Fibroblast of upper back skin (primary cell): ENCODE measurements at places on chromosomes 4 and X.
A peak's percentile ranks its signal among the peaks of the same experiment; 100 is the strongest.

DNA sequence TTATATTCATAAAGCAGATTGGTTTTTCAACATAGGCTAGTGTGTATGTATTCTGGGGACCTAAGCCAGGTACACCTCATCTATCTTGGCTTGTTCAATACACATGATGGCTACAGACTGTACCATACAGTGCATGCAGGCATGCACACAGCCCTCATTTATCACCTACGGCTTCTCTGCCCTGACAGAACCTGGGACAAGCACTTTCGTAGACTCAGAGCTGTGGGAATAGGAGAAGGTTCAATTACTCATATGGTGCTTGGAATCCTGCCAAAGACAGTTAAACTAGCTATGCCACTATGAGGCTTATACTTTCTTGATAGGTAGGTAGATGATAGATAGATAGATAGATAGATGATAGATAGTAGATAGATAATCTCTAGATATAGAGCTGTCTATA, 457.2 kb downstream of the GALNTL6 start:
- DNase-seq, result peak; percentile 4

- no peak for DNase-seq
Measured at GRCh38 chrX:39982948-39983347, 114.8 kb downstream of the BCOR start.

- peak; percentile 57 for DNase-seq
Measured at GRCh38 chr4:76950956-76951671, 1.6 kb downstream of the SEPTIN11 start.

- no peak for DNase-seq
Measured at GRCh38 chr4:4338210-4339001, 48.4 kb downstream of the ZBTB49 start.

- peak; percentile 68 for DNase-seq
Measured at GRCh38 chr4:17324386-17324830, 187.5 kb downstream of the QDPR start.

GRCh38 chr4:41455206-41455605, 82.8 kb upstream of the LIMCH1 start:
- no peak for DNase-seq

DNA sequence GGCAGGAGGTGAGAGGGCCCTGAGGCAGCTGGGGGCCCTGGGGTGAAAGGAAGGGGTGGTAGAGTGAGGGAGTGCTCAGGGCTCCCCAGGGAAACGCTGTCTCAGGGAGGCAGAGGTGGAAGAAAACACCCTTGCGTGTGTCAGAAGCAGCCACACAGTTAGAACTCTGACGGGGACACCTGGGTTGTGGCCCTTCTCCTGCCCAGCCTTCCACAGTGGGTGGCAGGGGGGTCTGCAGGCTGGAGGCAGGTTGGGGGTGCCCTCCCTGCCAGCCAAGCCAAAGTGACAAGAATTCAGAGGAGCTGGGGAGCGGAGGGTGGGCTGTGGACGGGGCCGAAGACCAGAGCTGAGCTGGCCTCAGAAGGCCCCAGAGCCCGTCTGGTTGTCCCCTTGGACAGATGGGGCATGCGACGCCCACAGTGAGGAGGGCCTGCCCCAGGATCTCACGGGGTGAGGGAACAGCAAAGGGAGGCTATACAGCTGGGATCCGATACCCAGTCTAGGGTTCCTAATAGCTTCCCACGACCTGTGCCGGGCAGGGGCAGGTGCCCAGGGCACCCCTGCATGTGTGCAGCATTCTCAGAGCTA, 105.2 kb upstream of the ADRA2C start:
- DNase-seq, result no peak

GRCh38 chr4:2047031-2047660, 12.0 kb upstream of the NAT8L start:
- DNase-seq, result no peak
